Inflammatory macrophage treated with lipopolysaccharide for 4 hours (primary cell): ENCODE measurements at places on chromosomes 4 and X.

DNA sequence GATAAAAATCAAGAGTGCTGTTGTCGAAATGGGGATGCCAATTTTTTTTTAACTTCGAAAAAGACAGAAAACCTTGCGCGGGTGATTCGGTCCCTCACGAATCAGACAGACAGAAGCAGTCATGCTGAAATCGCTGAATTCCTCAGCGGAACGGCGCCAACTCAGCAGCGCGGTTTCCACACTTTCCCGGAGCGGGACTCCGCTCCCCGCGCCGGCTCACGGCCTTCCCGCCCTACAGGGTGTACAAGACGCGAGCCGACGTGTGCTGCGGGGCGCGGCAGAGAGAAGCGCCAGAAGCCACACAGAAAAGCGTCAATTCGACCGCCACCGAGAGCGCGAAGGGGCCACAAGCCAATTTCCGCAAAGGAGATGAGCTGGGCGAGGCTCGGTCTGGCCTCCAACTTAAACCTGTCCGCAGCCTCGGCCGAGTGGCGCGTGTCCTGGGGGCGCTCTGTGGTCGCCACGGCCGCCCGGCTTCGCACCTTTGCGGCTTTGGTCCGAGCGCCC is 1.3 kb downstream of the NEXMIF start:
- no peak for DNase-seq

DNA sequence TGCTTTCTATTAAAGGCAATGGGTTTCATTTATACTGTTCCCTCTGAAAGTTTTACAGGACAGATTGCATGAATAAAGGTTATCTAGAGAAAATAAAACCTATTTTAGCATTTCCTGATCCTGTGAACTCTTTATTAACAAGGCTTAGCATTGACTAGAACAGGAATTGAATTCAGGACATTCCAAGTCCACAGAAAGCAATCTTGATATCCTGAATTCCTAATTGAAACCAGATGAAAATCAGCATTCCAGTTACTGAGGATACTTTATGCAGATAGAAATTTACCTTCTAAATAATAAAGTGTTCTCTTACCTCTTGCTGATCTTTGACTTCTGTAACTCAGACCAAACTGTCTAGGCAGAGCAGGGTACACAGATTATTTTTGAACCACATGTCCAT is 151.4 kb downstream of the ZNF518B start:
- no peak for DNase-seq

GRCh38 chr4:152316969-152317368 is 218.9 kb downstream of the FBXW7 start:
- DNase-seq, result no peak

DNA sequence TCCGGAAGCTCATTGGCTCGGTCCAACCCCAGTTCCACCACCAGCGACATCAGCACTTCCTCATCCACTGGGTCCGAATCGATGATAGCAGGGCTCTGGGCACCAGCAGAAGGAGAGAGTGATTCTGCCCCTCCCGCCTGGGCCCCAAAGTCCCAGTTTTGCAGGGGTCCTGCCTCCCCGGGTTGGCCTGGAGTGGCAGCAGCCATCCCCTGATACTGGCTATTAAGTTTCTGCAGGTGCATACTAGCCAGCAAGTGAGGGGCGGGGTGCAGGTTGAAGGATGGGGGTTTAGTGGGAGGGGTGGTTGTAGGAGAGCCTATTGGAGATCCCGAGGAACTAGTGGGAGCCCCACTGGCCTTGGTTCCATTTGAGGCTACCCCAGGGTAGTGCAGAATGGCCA is 3.9 kb downstream of the CITED1 start:
- DNase-seq, result no peak

DNA sequence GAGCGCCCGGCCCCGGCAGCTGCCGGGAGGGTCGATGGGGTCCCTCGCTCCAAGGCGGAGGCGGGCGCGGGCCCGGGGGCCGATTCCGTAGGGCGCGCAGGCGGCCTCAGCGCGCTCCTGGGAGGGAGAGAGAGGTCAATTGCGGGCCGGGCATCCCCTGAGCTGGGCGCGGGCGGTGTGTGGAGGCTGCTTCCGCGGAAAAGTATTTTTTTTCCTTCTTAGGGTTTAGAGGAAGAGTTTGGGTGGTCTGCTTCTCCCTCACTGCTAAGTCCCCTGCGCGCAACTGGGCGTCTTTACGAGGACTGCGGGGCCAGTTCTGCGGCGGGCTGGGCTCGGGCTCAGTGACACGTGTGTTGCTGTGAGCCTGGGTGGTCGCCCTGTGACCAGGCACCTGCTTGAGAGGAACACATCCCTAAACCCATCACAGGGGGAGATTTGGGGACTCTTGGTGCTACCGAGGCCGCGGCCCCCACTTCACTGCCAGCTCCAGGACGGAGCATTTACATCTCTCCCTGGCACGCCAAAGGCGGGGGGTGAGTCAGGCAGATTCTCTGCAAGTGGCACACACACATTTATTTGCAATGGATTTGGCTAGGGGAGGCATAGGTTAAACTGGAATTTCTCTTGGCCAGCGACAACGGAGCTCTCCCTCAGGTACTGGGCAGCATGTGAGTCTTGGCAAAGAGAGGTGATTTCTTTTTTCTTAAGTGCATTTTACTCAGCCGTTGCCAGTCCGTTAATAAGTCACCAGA is 151.2 kb upstream of the SLC4A4 start:
- no peak for DNase-seq

GRCh38 chrX:7117587-7117986 is 29.9 kb upstream of the STS start:
- no peak for DNase-seq

GRCh38 chr4:184795214-184795844 is 30.4 kb downstream of the ACSL1 start:
- DNase-seq, result no peak

DNA sequence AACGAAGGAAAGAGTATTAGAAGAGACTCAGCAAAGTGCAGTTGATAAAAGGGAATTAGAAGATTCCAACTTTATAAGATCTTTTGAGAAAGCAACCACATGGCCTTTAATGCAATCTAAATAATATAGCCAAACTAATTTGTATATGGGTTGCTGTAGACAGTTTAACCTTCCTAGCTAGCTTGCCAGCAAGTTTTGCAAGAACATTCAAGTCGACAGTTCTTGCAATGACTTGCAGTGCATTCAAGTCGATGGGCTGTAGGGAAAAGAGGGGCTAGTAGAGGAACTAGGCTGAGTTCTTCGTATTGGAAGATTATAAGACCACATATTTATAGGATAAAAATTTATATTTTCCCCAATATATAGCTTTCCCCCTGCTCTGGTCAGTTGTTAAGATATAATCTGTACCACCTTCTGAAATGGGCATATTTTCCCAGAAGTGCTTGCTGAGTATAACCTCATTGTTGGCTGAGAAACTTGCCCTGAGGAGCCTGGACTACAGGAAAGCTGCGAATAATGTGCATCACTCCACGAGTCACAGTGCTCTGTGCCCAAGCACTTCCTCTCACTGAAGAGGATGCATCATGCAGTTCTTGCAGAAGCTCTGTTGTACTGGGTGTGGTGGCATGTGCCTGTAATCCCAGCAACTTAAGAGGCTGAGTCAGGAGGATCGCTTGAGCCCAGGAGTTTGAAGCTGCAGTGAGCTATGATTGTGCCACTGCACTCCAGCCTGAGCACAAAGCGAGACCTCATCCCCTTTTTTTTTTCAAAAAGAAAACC is 56.7 kb downstream of the DOCK11 start:
- DNase-seq, result peak; percentile 85

GRCh38 chr4:94447754-94448411 is 3.9 kb upstream of the PDLIM5 start:
- no peak for DNase-seq

DNA sequence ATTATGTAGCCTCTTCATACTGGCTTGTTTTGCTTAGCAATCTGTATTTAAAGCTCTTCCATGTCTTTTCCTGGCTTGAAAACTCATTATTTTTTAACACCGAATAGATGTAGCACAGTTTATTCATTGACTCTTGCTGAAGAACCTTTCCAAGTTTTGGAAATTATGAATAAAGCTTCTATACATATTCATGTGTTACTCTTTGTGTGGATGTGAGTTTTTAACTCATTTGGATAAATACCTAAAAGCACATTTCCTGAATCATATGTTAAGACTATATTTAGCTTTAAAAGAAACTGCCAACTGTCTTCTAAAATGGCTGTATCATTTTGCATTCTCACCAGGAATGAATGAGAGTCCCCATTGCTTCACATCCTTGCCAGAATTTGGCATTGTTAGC is 2061.7 kb upstream of the AGA start:
- DNase-seq, result no peak

- DNase-seq, result no peak
These were observed 7.7 kb downstream of the FAM3A start for GRCh38 chrX:154508384-154508745.

DNA sequence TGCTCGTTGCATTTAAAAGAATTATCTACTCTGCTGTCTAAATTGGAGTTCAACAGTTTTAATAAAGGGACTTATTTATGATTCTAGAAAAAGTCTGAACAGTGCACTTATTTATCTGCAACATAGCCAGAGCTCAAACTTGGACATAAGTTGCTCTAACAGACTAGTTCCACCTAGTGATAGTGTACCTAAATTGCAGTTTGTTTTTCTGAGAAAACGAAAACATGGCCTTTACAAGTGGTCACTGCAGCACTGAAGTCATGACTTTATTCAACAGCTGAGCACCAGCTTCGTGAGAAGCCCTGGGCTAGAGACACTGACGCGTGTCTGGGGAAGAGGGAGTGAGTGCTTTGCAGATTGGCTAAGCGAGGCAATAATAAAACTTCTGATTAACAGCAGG is 77.3 kb upstream of the IGSF1 start:
- no peak for DNase-seq

DNA sequence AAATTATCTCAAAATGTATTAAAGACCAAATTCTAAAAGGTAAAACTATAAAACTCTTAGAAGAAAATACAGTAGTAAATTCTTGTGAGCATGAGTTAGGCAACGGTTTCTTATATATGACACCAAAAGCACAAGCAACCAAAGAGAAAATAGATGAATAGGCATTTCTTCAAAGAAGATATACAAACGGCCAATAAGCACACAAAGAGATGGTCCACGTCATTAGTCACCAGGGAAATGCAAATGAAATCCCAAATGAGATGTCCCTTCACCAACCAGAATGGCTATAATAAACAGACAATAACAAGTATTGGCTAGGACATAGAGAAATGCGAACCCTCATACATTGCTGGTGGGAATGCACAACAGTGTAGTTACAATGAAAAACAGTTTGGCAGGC is 44.6 kb downstream of the RAB33A start:
- DNase-seq, result no peak

DNA sequence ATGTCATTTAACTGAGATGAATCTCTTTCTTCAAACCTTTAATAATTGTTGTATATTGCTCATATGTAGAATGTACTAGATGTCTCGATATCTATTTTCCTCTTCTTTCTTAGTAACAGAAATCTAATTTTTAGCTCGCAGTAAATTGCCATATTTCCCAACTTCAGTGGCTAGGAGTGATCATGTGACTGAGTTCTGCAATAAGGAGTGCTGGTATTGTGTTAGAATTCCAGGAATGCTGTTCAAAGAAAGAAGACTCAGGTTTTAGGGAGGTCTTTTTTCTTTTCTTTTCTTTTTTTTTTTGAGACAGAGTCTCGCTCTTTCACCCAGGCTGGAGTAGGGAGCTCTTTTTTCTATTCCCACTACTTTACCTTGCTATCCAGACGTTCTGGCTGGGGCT is 81.7 kb downstream of the SLC10A7 start:
- DNase-seq, result no peak

- no peak for DNase-seq
These were observed 171.7 kb downstream of the AFAP1 start for GRCh38 chr4:7767966-7768365.

GRCh38 chr4:30716158-30716557 is 4.0 kb upstream of the PCDH7 start:
- DNase-seq, result no peak

- no peak for DNase-seq
These were observed 17.6 kb downstream of the GRIA3 start for GRCh38 chrX:123201720-123202119.

DNA sequence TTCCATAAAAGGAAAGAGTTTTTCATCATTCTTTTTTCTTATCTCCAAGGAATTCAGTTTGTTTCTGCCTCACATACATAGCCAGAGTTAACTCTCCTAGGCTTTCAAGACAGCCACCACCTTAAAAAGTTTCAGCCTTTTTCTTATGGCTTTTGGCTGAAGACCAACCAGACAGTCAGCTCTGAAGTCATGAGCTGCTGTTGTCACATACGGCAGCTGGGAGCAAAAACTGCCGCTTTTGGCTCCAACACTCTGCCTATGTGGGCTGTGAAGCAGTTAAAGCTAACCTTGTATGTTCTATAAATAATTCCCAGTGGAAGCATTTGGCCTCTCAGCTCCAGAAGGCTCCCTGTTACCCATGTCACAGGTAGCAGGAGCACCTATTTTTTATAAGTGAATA is 104.1 kb downstream of the KLHL4 start:
- no peak for DNase-seq

DNA sequence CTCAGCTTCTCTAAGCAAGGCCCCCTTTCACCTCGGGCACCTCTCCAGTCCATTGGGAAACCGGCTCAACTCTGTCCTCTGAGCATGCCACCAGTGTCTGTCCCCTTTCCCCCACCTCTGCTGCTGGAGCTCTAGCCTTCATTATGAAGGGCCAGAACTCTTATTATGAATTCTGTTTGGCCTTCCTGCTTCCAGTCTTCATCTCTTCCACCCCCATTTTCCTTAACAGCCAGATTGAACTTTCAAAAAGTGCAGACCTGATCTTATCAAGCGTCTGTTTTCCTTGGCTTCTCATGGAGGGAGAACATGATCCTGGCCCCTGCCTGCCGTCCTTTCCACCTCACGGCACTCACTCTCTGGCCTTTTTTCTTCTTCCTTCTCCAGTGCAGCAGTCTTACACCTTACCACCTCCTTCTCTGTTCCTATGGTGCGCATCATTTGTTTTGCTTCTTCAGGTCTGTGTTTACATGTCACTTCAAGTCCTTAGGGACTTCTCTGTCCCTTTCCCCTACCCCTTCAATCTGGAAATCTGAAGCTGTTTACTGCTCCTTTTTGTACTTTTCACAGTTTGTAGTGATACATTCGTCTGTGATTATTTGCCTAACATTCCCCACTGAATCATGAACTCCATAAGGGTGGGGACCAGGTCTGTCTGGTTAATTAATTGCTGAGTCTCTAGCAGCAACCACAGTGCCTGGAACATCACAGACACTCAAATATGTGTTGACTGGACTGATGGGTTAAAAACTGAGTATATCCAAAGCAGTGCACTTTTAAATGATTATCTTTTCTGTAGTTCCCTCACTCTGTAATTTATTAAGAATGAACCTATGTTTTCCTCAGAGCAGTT is 55.8 kb downstream of the FNIP2 start:
- no peak for DNase-seq

DNA sequence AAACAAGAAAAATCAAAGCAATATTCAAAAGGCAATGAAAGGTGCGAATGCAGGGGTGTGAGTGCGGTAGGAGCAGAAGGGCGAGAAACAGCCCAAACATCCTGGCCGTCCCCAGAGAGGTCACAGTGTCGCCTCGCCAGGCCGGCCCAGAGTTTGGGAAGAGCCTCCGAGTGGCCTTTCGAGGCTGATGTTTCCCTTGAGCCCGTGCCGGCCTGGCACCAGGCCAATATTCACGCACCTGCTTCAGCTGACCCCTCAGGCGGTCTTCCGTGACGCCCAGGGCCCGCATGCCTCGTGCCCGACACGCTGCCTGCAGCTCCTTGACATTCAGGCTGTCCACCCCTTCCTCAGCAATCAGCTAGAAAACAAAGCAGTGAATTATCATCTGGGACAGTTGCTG is 30.6 kb downstream of the LETM1 start:
- DNase-seq, result no peak

- DNase-seq, result no peak
These were observed 17.2 kb downstream of the RHOH start for GRCh38 chr4:40214038-40214437.
